Hematopoietic multipotent progenitor cell treated with erythropoietin and hydrocortisone succinate and interleukin-3 and kit ligand, for 6 days (in vitro differentiated cells): ENCODE measurements at places on chromosomes 11 and 22.
A peak's percentile ranks its signal among the peaks of the same experiment; 100 is the strongest.

DNA sequence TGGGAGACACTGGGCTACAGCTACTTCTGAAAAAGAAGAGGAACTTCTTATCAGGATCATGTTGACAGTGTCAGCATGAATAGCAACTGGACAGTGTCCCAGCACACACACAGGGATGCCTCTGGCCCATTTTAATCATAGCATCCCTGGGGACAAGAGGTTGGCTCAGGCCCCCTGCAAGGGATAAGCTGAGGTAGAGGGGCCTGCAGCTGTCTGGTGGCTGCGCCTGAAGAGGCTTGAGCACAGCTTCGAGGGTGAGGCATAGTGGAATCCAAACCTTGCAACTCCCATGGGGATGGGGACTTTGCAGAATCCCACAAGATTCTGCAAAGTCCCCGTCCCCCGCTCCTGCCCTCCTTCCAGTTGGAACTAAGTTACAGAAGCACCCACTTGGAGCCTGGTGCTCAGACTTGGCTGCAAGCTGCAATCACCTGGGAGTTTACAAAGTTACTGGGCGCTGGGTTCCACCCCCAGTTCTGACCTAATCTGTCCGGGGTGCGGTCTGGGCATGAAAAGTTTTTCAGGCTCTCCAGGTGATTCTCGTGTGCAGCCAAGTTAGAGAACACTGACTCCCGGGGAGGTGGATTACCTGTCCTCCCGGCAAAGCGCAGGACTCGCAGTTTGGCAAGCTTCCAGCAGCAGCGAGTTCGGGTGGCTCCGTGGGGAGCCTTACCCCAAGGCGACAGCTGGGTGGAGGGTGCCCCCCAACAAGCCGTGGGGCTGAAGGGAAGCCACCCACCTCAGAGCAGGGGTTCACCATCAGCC, 16.0 kb upstream of the LINC01488 start:
- DNase-seq, result no peak

DNA sequence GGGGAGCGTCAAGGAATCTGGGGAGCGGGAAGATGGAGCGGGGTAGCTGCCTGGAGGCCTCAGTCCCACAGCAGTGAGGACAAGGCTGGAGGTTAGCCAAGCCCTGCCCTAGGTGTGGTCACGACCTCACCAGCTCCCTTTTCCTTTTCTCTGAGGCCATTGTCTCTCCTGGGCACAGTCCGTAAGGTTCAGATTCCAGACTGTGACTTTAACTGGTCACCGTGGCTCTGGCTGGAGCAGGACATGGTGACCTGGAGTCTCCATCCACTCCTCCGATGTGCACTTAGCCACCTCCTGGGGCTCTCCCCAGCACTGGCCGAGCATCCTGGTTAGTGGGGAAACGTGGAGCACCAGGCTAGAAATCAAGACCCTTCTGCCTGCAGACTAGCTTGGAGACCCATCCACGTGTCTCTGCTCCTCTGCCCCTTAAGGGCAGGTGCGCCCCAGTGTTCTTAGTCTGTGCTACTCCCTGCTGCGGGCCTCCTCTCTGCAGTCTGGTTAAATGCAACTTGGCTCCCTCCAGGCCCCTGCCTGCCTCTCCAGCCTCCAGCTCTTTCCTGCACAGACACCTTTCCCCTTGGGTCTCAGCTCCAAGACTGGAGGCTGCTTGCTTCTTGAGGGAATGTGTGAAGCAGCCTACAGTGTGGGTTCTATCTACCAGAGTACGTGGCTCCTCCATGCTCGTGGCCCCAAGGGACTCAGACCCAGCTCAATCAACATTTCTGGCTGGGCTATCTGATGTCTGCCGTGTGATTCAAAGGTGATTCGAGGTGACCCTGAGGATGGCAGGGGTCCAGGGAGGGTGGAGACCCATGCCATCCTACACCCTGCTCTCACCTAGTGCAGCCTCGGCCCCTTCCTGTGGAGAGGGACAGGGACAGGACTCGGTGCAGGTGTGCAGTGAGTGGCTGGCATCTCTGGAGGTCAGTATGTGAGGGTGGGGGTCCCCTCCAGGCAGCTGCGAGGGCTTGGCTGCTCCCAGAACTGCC, 5.2 kb downstream of the SLC25A1 start:
- DNase-seq, result peak; percentile 78

DNA sequence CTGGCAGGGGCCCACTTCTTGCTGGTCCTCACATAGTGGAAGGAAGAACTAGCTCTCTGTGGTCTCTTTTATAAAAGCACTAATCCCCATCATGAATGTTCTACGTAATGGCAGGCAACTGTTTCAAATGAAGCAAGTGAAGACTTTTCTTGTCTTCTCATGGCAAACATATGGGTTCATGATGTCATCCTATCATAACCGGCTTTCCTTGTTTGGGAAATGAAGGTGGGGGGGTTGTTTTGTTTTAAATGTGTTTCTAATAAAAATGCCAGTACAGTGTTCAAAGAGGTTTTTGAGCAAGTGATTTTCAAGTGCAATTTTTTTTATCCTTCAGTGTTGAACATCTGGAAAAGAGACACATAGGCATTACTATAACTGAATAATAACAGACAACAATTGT, 33.4 kb downstream of the REXO2 start:
- DNase-seq, result no peak

DNA sequence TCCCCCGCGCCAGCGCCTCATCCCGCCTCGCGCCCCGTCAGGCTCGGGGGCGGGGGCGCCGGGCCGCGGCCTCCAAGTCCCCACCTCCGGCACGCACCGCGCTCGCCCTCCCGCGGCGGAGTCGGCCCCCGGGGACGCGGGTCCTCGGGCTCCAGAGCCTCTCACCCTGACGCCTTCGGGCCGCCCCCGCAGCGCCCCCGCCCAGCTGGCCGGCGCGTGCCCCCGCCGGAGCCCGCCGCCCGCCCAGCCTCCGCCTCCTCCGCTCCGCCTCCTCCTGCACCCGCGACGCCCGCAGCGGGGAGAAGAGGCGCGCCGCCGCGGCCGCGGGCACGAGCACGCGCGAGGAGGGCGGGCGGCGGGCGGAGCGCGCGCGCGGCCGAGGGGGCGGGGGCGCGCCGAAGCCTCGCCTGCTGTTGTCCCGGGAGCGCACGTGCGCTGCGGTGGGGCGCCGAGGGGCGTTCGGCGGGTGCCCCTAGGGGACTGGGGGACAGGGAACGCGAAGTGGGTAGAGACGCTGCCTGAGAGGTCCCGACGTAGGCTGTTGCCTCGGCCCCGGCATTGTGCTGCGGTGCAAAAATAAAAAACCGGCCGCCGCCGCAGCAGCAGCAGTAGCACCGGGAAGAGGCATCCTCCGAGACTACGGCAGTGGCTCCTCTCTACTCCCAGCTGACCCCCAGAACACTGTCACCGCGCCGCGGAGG, 87.4 kb upstream of the ARHGAP32 start:
- DNase-seq, result peak; percentile 78

GRCh38 chr11:87529486-87529885, 491.8 kb downstream of the TMEM135 start:
- DNase-seq, result no peak

GRCh38 chr11:17538054-17538453, 6.2 kb downstream of the USH1C start:
- no peak for DNase-seq

GRCh38 chr22:46213052-46213451, 37.0 kb downstream of the CDPF1 start:
- DNase-seq, result no peak

DNA sequence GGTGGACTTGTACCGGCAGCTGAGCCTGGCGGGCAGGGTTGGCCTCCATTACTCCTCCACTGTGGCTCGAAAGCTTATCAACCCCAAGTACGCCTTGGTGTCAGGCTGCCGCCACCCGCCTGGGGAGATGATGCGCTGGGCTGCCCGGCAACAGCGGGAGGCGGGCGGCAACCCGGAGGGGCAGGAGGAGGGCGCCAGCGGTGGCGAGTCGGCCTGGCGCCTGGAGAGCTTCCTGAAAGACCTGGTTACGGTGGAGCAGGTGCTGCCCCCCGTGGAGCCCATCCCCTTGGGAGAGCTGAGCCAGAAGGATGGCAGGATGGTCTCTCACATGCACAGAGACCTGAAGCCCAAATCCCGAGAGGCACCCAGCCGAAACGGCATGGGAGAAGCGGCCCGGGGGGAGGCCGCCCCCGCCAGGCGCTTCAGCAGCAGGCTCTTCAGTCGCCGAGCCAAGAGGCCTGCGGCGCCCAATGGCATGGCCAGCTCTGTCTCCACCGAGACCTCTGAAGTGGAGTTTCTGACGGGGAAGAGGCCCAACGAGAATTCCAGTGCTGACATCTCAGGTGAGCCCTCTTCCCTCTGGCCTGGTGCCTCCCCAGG, 26.7 kb downstream of the FAM83F start:
- no peak for DNase-seq

- DNase-seq, result no peak
Observed at GRCh38 chr22:43066844-43067385, 22.3 kb downstream of the TTLL1 start.

DNA sequence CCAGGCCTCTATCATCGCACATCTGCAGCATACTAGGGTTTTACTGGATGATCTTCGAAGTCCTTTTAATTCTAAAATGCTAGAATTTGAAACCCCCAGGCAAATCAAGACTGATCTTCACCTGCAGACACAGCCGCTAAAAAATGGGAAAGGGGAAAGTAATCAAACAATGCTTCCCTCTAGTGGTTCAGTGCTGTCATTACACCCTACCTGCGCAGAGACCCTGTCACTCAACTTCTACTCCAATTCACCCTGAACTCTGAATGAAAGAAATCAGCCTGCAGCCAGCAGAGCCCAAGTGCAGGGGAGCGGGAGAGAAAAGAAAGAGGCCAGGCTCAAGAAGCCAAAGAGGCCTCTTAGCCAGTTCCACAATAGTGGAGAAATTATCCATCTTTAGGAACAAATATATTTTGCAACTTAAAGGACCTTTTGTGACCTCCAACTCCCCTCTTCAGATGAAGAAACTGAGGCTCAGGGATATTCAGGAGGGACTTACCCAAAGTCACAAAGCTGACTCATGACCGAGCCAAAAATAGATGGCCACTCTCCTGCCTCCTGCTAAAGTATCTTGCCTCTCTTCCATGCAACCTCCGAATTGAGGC, 33.0 kb downstream of the SERGEF start:
- peak; percentile 67 for DNase-seq

- no peak for DNase-seq
Observed at GRCh38 chr22:50281957-50282356, 11.8 kb upstream of the MAPK11 start.

DNA sequence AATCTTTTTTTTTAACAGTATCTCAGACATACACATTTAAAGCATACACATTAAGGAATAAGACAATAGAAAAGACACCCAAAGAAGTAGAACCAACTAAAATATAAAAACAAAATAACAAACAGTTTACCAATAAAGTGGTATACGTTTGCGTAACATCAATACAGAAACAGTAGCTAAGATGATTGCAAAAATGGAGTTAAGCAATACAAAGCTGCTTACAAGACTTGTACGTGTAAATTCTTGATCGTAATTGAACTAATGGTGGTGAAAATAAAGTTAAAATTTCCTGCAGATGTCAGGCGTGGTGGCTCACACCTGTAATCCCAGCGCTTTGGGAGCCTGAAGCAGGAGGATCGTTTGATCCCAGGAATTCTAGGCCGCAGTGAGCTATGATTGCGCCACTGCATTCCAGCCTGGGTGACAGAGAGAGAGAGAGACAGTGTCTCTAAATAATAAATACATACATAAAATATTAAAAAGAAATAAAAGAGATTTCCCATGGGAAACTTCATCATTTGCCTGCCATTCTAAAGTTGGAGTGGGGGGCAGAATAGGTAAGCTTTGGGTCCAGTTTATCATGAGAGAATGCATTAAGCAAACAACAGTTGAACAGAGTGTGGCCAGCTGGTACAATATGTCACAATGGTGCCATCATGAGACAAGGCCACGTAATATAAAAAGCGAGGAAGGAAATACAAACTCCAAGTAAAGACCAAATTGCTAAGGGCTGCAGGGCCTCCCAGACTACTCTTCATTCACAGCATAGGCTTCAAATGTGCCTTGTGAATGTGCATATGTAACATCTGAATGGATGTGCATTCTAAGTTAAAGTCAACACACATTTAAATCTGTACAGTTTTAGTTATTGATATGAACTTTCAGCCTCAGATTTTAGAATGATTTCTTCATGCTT, 38.9 kb upstream of the EED start:
- DNase-seq, result peak; percentile 63

DNA sequence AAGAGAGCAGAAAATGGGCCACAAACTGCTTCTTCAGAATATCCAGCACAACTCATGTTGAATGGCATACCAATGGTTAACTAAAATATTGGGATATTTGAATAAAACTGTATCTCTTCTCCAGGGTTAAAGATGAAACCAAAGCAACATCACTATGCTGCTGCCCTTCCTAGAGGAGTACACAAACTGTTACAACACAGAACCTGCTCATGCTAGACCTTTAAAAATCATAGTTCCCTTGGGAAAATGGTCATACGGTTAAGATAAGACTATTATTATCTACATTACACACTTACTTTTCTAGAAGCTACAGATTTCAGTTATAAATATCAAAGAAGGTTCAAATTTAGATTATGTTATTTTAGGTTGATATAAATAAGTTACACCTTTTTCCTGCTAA, 78.6 kb upstream of the TP53AIP1 start:
- no peak for DNase-seq

GRCh38 chr11:121967131-121967704, 148.8 kb downstream of the BLID start:
- no peak for DNase-seq

- DNase-seq, result no peak
Observed at GRCh38 chr11:69058511-69059270, 10.0 kb downstream of the TPCN2 start.

DNA sequence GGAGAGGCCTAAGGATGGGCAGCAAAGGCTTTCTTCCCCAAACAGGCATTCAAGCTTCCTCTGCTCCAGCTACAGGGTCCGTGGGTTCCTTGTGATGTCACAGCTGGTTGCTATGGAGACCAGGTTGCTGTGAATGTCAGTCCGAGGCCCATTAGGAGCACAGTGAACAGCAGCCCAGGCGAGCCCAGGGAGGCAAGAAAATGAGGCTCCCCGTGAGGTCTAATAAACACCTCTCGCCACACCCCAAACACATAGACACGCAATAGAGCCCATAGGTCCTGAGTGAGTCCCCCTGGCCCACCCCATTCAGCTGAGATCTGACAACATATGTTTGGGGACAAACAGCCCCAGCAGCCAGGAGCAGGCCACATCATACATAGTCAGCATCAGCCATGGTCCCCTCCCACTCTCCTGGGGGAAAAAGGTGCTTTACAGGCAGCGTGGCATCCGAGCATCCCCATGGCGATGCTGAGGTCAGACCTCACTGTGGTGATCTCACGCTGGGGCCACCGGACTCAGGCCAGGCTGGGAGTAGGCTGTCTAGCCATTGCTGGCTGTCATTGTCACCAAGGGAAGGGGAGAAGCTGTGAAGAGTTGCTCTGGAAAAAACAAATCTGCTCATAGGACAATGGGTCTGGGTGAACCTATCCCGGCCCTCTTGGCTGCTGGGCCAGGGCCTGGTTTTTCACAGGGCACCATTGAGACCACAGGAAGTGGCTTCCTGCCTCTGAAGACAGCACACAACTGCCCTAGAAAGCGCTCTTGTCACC, 23.1 kb upstream of the TP53I11 start:
- DNase-seq, result no peak

GRCh38 chr11:69079661-69080256, 31.0 kb downstream of the TPCN2 start:
- DNase-seq, result peak; percentile 60

GRCh38 chr11:112113539-112114457, 27.1 kb downstream of the SDHD start:
- peak; percentile 83 for DNase-seq
